ENCODE measurements at places on chromosomes 2 and 18. TPM values are rescaled to one million over a fixed set of nuclear protein-coding genes. Genes with fewer than 3 reads are reported as not detected.

DNA sequence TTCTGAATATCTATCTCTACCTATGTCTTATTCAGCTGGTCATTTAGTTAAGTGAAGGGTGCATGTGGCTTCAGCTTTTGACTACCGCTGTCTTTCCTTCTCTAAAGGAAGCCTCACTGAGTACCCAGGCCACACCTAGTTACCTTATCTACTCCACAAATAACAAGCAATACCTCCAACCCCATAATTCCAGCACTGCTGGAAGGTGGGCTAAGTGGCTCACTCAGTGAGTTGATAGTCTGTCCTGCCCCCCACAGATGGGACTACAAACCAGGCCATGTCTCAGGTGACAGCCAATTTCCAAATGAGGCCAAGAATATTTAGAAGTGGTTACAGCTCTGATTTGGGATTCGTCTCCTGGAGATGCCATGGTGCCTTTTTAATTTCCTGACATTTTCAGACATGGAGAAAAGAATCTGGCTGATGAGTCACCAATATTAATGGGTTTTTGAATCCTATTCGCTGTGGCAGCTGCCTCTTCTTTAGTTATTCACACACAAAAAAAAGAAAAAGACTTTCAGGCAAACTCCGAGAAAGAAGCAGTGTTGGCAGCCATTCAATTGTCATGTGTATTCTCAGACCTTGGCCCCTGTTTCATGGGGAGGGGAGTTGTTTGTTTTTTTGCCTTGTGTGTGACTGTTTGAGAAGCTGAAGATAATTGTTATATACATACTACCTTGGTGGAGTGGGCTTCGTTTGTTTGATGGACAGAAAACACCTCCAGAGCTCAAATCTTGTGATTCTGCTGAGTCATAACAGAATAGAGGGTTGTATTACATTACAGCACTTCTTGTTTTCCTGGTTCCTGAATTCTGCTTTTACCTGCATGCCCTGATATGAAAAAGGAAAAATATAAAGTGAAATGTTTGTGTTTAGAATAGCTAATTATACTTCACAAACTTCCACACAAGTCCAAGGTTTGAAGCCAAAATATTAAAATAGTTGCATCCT is 64.2 kb downstream of the SCG2 start:
- DNase-seq: peak; percentile 41

- DNase-seq: no peak
Observed at GRCh38 chr18:51157215-51157614, 40.3 kb downstream of the MEX3C start.

The GPR55 gene
- total RNA-seq: not detected

- DNase-seq: no peak
Observed at GRCh38 chr18:37253394-37254235, 312.0 kb downstream of the CELF4 start.

DNA sequence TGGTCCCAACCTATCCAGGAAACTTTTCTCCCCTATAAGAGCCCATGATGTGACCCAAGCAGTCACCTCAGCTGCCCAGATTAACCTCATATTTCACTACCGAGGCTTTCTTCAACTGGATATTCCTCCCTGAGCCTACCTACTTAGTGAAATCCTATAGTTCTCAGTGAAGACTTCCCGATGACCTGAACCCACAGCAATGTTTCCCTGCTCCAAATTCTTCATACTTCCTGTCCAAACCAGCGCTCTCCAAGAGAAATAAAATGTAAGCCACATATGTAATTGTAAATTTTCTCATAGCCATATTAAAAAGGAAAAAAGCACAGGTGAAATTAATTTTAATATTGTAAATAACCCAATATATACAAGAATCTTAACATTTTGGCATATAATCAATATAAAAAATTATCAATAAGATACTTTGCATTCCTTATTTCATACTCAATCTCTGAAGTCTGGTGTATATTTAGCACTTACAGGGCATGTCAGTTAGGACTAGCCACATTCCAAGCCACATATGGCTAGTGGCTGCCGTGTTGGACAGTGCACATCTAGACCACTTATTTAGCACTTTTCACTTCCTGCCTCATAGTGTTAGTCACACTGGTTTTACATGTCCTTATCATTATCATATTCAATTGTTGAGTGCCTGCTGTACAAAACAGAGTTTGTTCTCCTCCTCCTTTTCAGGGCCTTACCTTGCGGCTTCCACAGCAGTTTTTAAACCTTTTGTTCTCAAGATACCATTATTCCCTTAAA is 1.9 kb upstream of the STAT4 start:
- DNase-seq: no peak

The ICA1L gene
- total RNA-seq: 1.8 TPM

The SPATA3 gene
- not detected for total RNA-seq

The SLC16A14 gene
- total RNA-seq: 0.92 TPM

DNA sequence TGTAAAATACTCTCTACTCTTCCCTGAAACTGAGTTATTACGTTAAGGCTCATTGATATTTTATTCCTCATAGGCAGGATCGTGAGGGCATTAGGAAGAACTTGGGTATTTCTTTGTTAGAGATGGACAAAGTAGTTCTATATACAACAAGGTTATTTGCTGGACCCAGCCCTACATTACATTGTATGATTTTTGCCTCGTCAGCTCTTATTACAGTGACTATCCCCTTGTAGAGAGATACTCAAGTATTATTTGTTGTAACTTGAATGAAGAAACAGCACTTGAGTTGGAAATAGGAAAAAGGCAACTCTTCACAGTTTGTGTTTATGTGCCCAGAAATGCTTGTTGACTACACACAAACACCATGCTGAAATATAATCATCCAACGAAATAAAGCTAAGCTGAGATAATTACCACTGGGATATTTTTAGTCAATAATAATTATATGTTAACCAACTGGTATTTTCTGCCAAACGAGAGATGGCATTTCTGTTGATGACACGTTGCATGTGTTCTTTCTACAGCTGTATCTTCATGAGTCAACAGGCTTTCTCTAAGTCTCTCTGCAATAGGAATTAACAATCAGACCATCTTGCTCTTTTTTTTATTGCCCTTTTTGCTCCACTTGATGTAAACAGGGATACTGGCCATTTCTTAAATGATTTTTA is 947.6 kb downstream of the DPP10 start:
- no peak for DNase-seq

DNA sequence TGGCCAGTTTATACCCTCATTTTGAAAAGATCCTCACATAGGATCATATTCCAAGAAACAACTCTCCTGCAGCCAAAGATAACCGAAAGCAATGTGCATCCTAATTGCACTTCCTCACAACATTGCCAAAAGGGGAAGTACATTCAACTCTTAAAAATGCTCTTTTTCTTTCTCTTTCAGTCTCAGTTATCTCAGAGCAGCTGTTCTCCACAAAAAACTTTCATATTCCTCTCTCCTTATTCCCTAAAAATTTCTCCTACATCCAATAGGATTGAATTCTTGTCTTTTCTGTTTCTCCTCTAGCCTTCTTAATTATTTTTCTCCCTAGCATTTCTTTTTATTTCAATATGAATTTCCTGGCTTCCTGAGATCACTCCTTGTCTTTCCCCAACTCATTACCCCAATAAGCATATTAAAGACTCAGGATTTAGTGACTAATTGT is 7.4 kb upstream of the VRK2 start:
- no peak for DNase-seq

GRCh38 chr2:233429175-233429897 is 75.0 kb downstream of the DGKD start:
- DNase-seq: no peak

- DNase-seq: no peak
Observed at GRCh38 chr18:79368681-79369080, 27.0 kb upstream of the NFATC1 start.

The SPP2 gene
- not detected for total RNA-seq

The BCL11A gene
- 7.2 TPM for total RNA-seq

GRCh38 chr2:207727261-207727660 is 15.8 kb downstream of the CCNYL1 start:
- peak; percentile 66 for DNase-seq

DNA sequence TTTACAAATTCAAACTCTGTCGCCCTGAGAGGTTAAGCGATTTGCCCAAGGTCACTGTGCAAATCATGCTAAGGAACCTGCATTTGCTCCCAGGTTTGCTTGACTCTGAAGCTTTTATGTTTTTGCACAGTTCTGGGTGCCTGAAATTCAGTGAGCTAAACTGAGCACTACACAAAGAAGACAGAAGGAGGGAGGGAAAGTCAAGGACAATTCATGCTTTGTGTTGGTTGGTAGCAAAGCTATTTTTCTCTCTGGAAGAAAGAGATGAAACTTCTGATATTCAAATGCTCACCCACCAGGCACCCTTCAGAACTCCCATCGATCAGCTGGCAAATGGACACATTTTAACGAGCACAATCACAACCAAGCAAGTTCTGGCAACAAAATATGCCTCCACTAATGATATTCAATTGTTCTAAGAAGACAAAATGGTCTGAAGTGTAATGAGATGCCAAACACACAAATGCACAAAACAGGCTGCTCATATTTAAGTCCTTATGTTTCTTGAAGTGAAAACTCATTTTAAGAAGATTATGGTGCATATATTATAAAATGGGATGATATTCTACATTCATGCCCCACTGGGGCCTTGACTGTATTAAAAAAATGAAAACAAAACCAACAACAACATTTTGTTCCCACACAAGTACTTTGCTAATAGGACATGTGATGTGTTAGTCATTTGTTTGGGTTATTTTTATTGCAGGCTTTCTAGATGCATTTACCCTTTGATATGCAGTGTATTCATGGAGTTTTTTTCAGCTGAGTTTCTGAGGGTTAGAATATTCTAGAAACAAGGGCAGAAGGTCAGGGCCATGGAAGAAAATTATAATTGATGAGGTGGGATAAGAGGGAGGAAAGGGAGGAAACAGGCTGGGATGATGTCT is 445.6 kb upstream of the CELF4 start:
- DNase-seq: no peak

GRCh38 chr2:139083121-139083520 is 302.9 kb upstream of the NXPH2 start:
- DNase-seq: no peak

The GNAL gene
- 4.4 TPM for total RNA-seq

The ANKRD62 gene
- not detected for total RNA-seq

GRCh38 chr2:79996709-79997108 is 307.8 kb downstream of the LRRTM1 start:
- no peak for DNase-seq

DNA sequence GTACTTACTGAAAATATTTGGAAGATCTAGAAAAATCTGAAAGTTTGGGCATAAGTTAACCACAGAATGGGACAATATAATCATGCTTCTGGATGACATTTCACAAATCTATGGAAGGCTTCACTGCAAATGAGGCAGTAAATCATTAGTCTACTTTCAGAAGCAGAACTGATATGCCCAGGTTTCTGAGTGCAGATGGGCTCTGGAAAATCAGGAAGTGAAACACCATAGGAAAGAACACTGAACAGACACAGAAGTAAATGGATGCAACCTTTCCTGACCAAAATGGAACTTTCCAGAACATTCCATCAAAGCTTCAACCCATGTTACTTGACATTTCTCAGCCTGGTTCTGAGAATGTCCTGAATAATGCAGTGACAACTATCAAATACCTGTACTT is 55.1 kb downstream of the KCNG3 start:
- no peak for DNase-seq

- DNase-seq: no peak
Observed at GRCh38 chr18:11526675-11527074, 82.7 kb upstream of the SLC35G4 start.

DNA sequence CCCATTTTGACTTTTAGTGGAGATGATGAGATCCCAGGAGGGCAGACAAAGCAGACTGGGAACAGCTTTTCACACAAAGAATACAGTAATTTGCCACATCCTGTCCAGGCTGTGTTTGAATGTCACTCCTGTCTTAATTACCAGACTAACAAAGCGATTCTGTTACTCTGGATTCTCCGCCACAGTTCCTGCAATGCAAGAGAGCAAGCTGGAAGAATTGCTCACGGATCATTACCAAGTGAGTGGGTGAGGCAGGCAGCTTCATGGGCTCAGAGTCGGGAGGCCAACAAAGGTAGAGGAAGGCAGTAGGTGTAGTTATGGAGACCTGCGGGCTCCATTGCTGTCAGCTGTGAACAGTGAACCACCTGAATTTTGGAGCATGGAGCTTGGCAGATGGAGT is 250.5 kb upstream of the ATP5MC3 start:
- DNase-seq: no peak

The LBX2 gene
- total RNA-seq: 0.61 TPM
